ENCODE measurements at places on chromosomes 12 and 14. TPM values are rescaled to one million over a fixed set of nuclear protein-coding genes. Genes with fewer than 3 reads are reported as not detected.
A peak's percentile ranks its signal among the peaks of the same experiment; 100 is the strongest.

- peaks cover 17% of the 10 kb centered on the region for H3K36me3 ChIP-seq
- H3K4me1 ChIP-seq, result peaks cover 59% of the 10 kb centered on the region
- H3K4me3 ChIP-seq, result no peak overlapping the region
Measured at GRCh38 chr12:116714175-116714574, 23.7 kb downstream of the SPRING1 start.

DHRS4L2 gene
- total RNA-seq, result 18.0 TPM

AVPR1A gene
- 5.1 TPM for total RNA-seq

GRCh38 chr12:25054783-25055144 is 105.9 kb upstream of the BCAT1 start:
- DNase-seq, result no peak
- H3K36me3 ChIP-seq, result no peaks in the 10 kb centered on the region
- H3K27ac ChIP-seq, result peak overlapping the region; percentile 4
- no peaks in the 10 kb centered on the region for H3K4me1 ChIP-seq
- H3K4me3 ChIP-seq, result no peak overlapping the region
- no peaks in the 10 kb centered on the region for H3K27me3 ChIP-seq

LRRC9 gene
- total RNA-seq, result 1.7 TPM

TEX52 gene
- not detected for total RNA-seq

- no peak overlapping the region for H3K27ac ChIP-seq
- no peaks in the 10 kb centered on the region for H3K27me3 ChIP-seq
- H3K4me3 ChIP-seq, result no peak overlapping the region
- H3K36me3 ChIP-seq, result no peaks in the 10 kb centered on the region
- peaks cover 6% of the 10 kb centered on the region for H3K4me1 ChIP-seq
Measured at GRCh38 chr12:104686196-104686595, 229.4 kb downstream of the CHST11 start.

DNA sequence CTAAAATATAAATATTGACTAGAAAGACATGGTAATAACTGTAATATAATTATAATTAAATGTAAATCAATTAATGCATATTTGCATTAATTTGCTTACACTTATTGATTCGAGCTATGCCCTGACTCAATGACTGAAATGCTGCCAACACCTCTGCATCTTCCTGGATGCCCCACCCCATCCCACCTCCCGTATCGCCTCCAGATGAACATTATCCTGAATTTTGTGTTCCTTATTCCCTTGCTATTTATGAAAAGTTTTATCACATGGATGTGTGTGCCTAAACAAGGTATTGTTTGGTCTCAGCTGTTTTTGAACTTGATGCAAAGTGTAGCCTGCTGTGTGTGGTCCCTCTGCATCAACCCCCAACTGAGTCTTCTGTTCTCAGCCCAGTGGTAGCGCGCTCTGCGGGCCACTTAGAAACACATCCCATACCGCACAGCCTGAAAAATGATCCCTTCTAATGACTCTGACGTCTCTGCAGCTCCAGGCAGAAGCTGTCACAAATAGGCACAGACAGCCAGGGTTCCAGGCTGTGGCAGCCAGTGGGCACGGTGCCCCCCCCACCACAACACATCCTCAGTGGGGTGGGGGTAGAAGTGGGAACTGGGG is 96.5 kb downstream of the PRMT8 start:
- H3K27me3 ChIP-seq, result peaks cover 37% of the 10 kb centered on the region
- H3K36me3 ChIP-seq, result no peaks in the 10 kb centered on the region
- H3K4me3 ChIP-seq, result no peak overlapping the region
- peak overlapping the region; percentile 29 for H3K27ac ChIP-seq
- no peak for DNase-seq
- peaks cover 6% of the 10 kb centered on the region for H3K4me1 ChIP-seq

GUCY2C gene
- 2.1 TPM for total RNA-seq

CLEC2D gene
- total RNA-seq, result 9.2 TPM

DNA sequence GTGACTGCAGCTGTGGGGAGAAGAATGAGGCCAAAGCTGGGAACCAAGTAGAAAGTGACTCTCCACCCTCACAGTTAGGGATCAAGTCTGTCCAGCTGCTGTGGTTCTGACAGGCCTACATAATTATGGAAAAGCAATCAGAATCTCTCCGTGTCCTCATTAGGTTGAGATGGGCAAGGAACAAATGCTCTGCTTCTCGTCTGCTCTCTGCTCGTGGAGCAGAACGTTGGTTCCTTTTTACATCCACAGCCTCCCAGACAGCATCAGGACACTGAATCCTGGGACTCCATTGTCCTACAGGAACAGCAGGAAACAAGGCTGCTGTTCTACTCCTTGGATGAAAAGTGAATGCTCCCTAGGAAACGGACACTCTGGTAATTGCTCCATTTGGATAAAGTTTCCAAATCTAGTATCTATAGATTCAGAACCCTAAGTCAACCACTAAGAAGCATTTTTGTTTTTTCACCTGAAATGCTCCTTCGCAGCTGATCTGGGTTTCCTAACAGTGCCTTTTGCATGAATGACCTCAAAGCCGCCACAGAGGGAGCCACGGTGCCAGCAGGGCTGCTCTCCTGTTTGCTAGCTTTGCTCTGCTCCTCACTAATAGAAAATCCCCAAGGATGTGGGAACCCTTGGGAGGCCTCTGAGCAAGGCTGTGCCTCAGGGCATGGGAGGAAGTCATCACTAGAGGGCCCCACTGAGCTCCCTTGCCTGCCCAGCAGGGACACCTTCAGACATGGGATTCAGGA is 102.0 kb downstream of the EGLN3 start:
- H3K4me3 ChIP-seq, result no peak overlapping the region
- H3K36me3 ChIP-seq, result no peaks in the 10 kb centered on the region
- peaks cover 14% of the 10 kb centered on the region for H3K4me1 ChIP-seq

DNA sequence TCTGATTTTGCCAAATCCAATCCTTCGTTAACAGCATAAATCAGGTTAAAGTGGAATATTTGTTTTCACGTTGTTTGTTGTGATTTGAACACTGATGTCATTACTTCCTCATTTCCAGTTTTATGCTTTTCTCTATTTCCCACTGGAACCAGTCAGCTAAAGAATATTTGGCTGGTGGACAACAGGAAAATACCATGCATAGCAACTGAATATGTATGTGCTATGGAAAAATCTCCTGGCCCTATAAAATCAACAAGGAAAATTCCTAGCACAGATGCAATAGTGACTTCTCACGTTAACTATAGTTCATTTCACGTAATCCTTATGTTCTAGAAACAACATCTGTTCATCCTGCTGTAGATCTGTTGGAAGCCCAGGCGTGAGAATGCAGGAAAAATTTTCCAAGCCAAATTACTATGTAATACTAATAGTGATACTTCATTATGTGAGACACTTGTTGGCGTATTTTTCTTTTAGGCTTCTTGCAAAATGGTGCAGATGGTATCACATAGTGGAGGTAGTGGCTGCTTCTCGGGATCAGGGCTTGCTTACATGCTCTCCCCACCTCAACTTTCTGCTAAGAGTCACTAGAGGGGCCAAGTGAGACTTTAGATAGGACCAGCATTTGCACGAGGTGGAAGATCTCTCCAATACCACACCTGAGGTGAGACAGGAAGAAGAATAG is 86.3 kb upstream of the USP44 start:
- no peak overlapping the region for H3K4me3 ChIP-seq
- DNase-seq, result no peak
- H3K27ac ChIP-seq, result no peak overlapping the region
- no peaks in the 10 kb centered on the region for H3K36me3 ChIP-seq

- peaks cover 50% of the 10 kb centered on the region for H3K4me1 ChIP-seq
- peaks cover 10% of the 10 kb centered on the region for H3K36me3 ChIP-seq
- H3K27ac ChIP-seq, result peak overlapping the region; percentile 55
- no peak for DNase-seq
Measured at GRCh38 chr14:68675233-68675577, 117.7 kb downstream of the ZFP36L1 start.

GAS2L3 gene
- 29.4 TPM for total RNA-seq

DNA sequence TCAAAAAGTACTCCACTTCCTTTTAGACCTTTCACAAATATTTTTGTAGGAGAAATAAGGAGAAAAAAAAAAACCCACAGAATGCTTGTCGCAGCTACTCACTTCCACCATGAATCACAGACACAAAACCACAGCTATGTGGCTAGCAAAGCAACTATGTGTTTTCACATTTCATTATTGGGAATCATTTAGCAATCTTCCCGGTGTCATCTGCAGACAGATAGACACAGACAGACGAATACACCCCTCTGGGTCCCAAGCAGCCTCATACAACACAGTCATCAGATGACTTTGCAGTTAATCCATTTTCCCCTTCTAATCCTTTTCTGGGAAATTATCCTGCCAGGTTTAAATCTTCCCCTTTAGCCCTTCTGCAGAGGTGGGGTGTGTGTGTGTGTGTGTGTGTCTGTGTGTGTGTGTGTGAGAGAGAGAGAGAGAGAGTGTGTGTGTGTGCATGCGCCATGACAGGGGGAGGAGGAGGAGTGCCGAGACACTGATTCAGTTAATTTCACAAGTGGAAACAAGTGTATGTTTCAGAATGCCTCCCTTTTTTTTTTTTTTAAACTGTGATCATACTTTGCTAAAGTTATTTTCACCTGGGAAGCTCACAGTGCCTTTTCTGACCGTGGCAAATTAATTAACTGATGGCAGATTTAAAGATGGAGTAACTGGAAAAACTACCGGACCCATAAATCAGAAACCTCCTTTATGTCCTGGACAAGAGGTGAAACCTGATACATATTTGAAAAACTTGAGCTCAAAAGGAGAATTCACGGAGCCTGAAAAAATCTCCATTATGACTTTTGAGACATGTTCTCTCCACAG is 39.9 kb downstream of the LTBP2 start:
- H3K27ac ChIP-seq, result peak overlapping the region; percentile 98
- H3K27me3 ChIP-seq, result peaks cover 3% of the 10 kb centered on the region
- DNase-seq, result no peak
- peak overlapping the region; percentile 86 for H3K4me3 ChIP-seq
- peaks cover 54% of the 10 kb centered on the region for H3K4me1 ChIP-seq

TSPAN8 gene
- total RNA-seq, result 33.7 TPM

DNA sequence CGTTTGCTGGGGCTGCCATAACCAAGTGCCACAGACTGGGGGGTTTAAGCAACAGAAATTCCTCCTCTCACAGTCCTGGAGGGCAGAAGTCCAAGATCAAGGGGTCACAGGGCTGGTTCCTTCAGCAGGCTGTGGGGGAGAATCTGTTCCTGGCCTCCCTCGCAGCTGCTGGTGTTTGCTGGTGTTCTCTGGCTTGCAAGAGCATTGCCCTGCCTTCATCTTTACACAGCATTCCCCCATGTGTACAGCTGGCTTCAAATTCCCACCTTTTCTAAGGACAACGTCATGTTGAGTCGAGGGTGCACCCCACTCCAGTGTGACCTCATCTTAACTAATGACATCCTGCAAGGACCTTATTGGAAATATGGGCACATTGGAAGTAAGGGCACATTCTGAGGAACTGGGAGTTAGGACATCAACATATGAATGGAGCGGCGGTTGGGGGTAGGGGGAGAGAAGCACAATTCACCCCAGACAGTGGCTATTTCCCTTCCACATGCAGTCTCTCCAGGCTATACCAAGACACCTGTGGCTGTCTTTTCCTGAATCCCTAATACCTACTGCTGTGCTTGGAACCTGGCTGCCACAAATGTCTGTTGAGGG is 123.6 kb downstream of the FOXN3 start:
- H3K36me3 ChIP-seq, result peaks cover 23% of the 10 kb centered on the region
- H3K4me3 ChIP-seq, result no peak overlapping the region
- DNase-seq, result no peak
- no peak overlapping the region for H3K27ac ChIP-seq
- H3K4me1 ChIP-seq, result peaks cover 20% of the 10 kb centered on the region
- no peaks in the 10 kb centered on the region for H3K27me3 ChIP-seq

RPL41 gene
- total RNA-seq, result 4,566 TPM

DNA sequence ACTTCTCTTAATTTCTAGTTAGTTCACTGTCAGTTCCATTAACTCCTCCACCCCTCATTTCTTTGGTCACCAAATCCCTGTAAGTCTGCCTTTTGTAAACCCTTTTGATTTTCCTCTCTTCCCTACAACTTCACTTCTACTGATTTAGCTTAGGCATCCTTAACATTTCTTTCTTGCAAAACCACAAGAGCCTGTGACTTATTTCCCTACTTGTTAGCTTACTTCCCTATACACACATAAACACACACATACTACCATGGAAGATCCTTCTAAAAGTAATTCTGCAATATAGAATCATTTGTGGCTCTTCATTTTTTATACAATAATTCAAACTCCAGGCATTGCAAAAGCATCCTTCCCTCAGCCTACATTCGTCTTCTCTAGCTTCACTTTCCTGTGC is 494.3 kb upstream of the USP15 start:
- no peak overlapping the region for H3K4me3 ChIP-seq
- H3K4me1 ChIP-seq, result no peaks in the 10 kb centered on the region
- H3K27ac ChIP-seq, result no peak overlapping the region
- no peaks in the 10 kb centered on the region for H3K36me3 ChIP-seq

DNA sequence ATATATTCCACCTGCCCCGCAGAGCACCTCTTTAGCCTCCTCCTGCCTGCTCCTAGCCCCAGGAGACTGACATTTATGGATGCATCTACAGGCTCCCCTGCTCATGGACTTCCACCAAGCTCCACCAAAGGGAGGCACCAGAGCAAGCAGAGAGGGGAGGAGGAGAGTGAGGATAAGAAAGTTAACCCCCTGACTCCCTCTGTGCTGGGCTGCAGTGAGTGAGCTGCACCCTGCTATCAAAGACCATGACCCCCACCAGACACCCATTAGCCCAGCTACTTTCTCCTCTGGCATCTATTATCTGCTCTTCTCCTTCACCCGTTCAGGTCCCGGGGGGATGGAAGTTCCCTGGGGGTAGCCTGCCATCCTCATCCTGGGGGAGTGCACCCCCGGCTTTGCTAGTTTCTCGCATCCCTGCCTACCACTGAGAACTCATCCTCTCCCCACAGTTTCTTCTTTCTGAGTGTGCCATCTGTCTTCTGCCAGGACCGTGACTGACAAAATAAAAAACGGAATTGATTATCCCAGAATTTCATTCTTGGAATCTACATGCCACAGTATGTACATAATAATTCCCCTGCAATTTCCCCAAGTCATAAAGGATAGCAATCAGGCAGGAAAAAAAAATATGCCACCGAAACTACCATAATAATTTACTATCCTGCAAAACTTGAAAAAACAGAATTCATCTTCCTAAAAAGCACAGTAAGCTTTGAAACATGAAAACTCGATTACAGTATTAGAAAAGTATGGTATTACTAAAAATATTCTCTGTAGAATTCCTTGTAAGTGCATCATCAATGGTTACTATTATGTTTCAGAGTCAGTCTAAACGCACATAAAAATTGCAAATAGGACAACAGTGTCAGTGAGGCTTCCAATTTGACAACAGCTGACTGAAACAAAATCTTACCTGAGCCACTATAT is 45.2 kb downstream of the FOXN3 start:
- H3K4me3 ChIP-seq, result no peak overlapping the region
- peaks cover 14% of the 10 kb centered on the region for H3K36me3 ChIP-seq
- no peaks in the 10 kb centered on the region for H3K27me3 ChIP-seq
- DNase-seq, result no peak
- H3K4me1 ChIP-seq, result peaks cover 23% of the 10 kb centered on the region

KRT71 gene
- 0.50 TPM for total RNA-seq

DNA sequence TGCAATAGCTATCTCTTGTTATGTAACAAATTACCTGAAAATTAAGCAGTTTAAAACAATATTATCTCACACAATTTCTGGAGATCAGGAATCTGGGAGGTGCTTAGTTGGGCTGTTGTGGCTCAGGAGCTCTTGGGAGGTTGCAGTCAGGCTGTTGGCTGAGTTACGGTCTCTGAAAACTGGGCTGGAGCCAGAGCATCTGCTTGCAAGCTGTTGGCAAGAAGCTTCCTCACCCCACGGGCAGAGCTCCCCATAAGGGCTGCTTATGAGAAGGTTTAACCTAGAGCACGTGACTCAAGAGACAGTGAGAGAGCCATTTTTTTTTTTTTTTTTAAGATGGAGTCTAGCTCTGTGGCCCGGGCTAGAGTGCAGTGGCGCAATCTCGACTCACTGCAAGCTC is 346.8 kb downstream of the ATP23 start:
- peaks cover 5% of the 10 kb centered on the region for H3K4me1 ChIP-seq
- H3K27ac ChIP-seq, result no peak overlapping the region
- H3K27me3 ChIP-seq, result no peaks in the 10 kb centered on the region
- H3K36me3 ChIP-seq, result no peaks in the 10 kb centered on the region
- DNase-seq, result no peak
- no peak overlapping the region for H3K4me3 ChIP-seq

Measured in type B pancreatic cell (in vitro differentiated cells).